ENCODE measurements at places on chromosomes 1 and 21.

- no peak for DNase-seq
These were observed 205.8 kb downstream of the SLC45A1 start for GRCh38 chr1:8523666-8524206.

DNA sequence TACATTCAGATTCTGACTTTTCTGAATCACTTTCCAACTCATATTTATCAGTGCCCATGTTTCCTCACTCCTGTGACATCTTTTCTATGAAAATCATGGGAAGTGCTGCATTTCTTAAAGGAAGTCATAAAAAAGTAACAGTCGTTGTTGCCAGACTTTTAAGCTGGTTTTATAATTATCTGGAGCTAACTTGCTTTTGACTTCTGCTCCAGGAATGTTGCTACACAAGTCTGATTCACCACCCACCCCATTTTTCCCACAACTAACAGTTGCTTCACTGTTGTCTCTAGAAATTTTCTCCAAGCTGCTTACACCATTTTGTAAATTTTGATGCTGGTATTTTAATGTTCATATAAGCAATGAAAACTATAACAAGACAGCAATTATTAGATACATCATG is 12.2 kb downstream of the FCRLB start:
- no peak for DNase-seq

DNA sequence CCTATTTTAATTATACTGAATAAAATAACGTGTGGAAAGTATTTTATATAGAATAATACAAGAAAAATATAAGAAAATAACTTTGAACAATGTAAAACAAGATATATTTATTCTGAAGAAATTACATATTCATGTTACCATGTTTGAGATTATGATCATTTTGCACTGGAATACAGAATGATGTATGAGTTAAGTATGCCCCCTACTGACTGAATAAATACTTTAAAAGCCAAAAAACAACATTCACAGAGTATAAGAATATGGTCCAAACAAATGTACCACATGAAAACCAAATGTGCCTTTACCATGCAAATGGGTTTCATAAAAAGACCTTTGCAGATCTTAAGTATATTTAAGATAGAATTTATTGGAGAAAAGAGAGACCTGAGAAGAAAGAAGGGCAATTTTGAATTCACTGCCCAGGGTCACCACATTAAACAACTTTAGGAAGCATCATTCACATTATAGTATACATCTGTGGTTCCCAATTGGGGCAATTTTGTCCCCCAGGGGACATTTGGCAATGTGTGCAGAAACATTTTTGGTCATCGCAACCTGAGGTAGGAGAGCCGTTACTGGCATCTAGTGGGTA is 136.6 kb upstream of the GFI1 start:
- peak; percentile 38 for DNase-seq

GRCh38 chr1:6105218-6105679 is 59.6 kb downstream of the KCNAB2 start:
- no peak for DNase-seq

GRCh38 chr1:210294999-210295745 is 33.5 kb upstream of the HHAT start:
- DNase-seq: no peak

- no peak for DNase-seq
These were observed 10.8 kb downstream of the BLACAT1 start for GRCh38 chr1:205444931-205445645.

DNA sequence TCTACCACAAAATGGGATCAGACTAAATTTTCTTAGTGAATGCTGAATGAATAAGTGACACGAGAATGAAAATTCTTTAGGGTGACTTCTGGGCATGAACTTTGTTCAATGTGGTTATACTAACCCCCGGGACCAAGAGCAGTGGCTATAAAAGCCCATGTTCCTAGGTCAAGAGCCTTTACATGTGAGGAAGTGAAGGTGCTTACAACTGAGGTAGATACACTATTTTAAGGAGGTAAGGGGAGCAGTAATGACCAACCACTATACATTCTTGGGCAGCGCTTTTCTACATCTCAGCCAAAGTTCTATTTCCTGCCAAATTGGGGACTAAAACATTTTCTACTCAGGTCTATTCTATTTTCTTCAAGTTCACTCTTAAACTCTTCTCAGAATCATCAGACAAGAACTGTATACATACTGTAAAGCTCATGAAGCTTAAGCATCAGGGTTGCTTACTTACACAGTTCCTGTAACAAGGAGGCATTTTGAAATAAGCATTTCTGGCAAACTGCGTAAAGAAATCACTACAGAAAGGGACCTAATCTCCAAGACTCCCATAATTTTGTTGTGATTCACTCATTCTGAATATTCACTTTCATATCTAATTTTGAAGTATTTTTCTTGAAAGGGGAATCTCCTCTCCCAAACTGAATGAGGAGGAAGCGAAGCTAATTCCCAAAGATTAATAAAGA is 8.5 kb upstream of the ARHGAP29 start:
- no peak for DNase-seq

DNA sequence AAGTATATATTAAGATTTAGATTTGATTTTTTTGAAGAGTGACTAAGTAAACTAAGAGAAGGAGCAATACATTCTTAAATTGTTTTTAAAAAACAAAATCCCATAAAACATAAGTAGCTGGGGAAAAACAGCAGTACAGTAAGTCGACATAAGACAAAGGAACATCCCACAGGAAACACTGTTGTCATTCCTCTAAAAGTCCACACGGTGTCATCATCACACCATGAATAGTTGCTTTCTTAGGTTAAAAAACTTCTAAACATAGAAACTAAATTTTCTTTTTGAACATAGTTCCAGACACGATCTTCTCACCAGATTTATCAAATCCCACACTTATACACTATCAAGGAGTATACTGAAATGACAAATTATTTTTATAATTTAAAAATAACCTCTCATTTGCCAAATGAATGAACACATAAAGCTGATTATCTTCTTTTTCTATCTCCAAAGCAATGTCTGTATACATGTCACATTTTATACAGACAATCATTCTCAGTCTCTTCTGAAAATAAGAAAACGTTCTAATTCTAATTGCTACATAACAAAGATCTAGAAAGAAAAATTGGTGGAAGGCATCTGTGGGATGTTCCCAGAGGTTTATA is 15.8 kb downstream of the ODF2L start:
- DNase-seq: peak; percentile 54

- DNase-seq: no peak
These were observed 9.3 kb upstream of the MAST2 start for GRCh38 chr1:45793942-45794604.

GRCh38 chr1:174753131-174753530 is 246.6 kb upstream of the CACYBP start:
- DNase-seq: no peak

GRCh38 chr1:25620701-25621350 is 4.2 kb downstream of the MAN1C1 start:
- DNase-seq: no peak

DNA sequence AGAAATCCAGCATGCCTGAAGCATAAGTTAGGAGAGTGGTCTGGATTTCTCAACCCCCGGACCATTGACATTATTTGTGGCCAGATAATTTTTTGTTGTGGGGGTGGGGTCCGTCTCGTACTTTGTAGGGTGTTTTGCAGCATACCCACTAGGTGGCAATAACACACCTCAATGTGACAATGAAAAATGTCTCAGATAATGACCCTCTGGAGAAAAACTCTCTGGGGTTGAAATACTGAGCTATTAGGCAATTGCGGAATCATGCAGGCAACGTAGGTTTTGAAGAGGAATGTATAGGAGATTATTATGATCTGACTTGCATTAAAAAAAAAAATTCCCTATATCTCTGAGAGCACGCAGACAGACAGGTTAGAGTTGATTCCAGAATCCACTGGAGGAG is 25.3 kb upstream of the RRP15 start:
- no peak for DNase-seq

GRCh38 chr1:93612510-93612909 is 69.1 kb downstream of the BCAR3 start:
- DNase-seq: no peak

DNA sequence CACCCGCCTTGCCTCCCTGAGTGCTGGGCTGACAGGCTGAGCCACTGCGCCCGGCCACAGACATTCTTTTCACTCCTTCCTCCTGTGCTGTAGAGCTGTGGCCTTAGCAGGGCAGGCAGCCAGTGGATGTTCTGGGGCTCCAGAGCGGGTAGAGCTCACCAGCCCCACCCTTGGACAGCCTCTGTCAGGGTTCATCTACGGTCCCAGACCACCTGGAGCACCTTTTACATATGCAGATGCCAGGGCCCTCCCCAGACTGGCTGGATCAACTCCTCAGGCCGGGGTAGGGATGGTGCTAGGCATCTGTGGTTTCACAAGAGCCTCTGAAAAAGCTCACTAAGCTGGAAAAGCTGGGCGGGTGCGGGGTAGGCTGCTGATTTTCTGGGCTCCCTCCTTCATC is 4.6 kb downstream of the ATP13A2 start:
- no peak for DNase-seq

All from CD4-positive, alpha-beta T cell treated with Interleukin-2 at 100 ng/mL for 4 hours (primary cell).